NCI-H82 (cell line): ENCODE measurements at places on chromosomes 16 and 17.

DNA sequence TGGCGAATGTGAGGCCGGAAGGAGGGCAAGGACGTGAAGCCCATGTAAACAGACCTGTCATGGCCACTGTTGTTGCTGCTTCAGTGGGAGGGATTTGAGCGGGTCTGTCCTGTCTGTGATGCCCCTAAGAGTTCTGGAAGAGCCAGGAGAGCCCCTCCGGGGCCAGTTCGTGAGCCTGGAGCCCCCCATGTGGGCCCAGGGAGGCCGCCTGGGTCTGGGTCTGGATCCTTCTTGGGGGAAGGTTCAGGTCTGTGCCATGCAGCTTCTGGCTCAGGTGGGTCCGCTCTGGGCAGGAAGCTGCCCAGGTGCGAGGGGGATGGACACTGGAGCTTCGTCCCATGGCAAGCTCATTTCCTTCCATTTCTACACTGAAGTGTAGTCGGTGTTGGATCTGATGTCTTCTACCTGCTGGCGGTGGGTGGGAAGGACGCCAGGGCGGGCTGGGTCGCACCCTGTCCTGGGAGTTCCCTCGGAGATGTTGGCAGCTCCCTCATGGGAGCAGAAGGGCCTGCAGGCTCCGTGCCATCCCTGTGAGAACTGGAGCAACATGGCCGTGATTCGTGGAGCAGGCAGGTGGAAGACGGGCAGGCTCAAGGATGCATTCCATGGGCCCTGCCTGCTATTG is 11.2 kb upstream of the WFIKKN1 start:
- DNase-seq = no peak

DNA sequence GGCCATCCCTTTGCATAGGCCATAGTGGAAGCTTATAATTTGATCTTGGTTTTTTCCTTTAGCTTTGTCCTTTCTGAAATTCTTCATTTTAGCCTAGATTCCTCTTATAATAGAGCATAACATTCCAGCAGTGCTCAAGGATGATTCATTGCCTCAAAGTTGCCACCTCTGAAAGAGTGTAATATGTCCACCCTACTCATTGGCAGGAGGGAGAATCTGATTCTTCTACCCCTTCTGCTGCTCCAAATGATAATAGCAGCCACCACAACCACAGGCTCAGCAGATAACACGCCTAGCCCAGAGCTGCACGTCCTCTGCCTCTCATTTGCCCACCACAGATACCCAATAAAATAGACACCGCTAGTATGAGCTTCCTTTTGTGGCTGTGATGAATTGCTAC is 337.4 kb upstream of the HSBP1 start:
- no peak for DNase-seq

DNA sequence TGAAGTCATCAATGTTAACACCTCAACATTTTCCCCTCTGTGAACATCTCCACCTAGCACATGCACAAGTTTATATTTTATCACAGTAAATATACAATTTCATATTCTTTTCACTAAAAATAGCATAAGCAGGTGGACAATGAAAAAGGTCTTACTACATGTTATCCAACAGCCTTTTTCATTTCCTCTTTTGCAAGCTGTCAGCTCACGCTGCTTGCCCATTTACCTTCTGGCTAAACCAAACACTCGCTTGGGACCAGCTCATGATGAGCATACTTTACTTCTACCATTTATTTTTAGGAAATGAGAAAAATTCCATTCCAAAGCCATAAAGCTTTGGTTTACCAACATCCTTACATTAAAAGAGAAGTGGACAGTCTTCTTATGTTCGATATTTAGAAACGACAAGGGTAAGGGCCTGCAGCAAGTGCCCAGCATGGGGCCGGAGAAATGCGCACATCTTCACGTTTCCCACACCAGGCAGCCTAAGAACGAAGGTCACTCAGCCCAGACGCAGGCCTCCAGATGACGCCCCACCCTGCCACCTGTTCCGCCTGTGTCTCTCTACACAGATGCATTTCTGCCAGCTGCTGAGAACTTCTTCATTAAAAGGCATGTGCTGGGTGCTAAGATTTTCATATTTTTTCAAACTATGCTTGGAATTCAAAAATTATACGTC is 13.9 kb downstream of the SNN start:
- no peak for DNase-seq

DNA sequence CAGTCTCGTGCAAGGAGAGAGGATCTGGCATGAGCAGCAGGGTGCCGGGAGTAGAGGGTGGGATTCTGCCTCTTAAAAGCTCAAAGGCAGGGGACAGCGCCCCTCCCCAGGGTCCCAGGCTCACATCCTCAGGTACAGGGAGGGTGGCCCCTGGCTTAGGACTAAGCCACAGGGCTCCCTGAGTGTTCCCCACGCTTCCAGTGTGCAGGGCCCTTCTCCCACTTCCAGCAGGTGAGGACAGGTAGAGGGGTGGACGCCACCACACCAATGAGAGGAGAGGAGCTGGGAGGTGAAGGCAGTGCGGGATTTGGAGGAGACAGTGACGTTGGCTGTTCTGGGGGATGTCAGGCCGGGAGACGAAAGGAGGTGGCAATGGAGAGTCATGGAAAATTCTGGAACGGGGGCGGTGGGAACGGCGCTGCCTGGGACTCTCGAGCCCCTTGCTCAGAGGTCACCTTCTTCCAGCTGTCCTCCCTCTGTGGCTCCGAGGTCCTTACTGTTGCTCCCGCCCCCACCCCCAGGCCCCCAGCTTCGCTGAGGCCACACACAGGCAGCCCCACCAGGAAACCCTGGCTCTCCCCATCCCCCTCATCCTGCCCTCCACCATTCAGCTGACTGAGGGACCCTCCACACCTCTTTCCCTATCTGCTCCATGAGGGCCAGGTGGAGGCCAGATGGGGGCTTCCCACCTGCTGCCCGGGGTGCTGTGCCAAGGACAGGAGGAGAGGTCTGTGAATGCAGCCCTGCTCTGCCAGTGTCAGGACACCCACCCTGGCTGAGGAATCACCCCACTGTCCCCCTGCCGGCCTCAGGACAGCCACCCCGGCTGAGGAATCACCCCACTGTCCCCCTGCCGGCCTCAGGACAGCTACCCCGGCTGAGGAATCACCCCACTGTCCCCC is 57.7 kb upstream of the ACSF3 start:
- no peak for DNase-seq
